ENCODE measurements at places on chromosomes 6 and 20.

- DNase-seq = no peak
Measured at GRCh38 chr6:35275744-35276260, 16.3 kb downstream of the ZNF76 start.

DNA sequence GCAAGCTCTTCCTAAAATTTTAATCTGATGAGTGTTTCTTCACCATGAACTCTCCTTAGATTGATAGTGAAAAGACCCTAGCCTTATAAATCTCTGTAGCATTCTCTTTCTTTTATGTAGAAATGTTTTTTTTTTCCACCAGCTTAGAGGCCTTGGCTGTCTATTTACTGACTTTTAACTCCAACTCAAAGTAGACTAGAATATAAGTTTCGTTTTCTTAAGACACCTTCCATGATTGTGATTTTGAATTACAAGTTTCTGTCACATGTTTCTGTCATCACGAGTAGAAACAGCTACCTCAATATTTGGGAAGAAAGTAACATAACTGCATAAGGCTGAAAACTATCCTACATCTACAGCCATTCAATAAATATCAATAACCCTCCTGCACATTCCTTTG lies 17.8 kb downstream of the ADGRF4 start:
- no peak for DNase-seq

GRCh38 chr6:11270030-11271027 lies 37.9 kb upstream of the NEDD9 start:
- no peak for DNase-seq

DNA sequence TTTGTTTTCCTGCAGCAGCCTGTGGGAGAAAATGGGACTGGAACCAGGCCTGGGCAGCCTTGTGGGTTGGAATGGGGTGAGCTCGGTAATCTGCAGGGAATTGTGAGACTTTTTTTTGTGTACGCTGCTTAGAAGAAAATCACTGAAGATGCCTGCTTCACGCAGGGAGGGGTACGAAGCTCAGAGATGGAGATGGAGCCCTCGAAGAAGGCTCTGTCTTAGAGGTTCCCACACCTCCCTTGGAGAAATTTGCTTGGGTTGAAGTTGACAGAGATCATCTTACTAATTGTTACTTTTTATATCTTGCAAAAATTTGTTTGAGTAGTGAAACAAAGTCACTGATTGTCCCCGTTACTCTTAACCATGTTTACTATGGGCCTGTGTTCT lies 894 bp downstream of the PYGB start:
- no peak for DNase-seq

DNA sequence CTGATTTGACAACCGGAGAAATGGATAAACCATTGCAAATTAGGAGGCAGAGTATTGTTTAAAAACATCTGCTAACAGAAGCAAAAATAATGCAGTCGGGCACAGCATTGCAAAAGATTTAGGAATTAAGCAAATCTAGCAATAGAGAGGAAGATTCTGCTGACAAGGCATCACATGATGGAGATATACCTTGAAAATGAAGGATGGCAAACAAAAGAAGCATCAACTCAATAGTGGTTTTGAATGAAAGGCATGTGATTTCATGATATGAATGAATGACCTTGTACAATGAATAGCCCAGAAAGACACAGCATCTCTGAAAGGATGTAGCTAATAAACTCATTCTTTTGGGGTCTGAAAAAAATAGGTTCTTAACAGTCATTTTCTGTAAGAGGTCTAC lies 8.6 kb upstream of the RBM39 start:
- no peak for DNase-seq

DNA sequence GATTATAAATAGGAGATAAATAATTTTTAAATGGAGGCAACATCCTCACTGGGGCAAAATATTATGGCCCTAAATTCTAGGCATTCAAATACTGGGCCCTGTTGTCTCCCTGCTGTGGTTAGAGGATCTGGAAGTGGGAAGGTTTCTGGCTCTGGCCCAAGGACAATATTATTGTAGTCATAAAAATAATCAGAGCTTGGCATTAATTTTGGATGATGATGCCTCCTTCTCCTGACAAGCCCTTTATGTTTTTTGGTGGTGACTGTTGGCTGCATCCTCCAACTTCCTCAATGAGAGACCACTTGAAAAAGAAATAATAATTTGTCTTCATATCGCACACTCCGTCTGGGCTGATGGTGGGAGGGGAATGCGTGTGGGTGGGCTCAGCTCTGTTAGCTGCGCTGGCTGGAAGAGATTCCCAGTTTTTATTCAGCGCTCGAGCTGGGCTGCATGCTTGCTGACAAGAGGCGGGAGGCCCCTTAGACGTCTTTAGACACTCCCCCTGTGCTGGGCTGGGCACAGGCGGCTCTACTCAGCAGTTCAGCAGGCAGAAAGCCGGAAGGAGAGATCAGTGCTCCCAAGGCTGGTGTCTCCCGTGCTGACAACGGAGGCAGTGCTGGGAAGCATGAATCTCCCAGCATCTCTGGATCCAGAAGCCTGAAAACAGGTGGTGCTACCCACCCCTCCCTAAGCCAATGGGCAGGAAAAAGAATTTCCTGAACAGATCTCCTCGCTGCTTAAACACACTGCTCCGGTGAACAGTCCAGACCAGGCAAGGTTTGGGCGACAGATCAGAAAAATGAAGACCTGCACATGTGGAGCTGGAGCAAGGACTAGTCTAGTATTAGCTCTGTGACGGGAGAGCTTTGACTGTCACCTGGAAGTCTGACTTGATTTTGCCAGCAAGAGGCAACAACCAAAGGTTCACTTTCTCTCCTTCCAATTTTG lies 97.7 kb downstream of the SYCP2 start:
- no peak for DNase-seq

DNA sequence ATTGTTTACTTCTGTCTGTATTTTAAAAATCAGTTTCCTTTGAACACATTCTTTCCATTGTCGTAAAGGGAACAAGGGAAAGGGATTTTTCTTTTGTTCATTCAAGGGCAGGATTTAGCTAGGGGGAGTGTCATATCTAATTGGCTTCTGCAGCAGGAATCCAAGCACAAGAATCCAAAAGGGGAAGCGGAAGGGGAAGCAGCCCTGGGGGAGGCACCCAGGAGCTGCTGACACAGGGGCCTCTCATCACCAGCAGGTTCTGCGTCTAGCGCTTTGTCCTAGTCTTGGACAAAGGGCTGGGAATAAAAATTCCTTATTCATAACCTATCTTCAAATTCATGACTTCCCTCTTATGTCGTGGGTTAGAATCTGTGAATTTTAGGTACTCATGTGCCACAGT lies 13.7 kb downstream of the RIPK1 start:
- DNase-seq = no peak

DNA sequence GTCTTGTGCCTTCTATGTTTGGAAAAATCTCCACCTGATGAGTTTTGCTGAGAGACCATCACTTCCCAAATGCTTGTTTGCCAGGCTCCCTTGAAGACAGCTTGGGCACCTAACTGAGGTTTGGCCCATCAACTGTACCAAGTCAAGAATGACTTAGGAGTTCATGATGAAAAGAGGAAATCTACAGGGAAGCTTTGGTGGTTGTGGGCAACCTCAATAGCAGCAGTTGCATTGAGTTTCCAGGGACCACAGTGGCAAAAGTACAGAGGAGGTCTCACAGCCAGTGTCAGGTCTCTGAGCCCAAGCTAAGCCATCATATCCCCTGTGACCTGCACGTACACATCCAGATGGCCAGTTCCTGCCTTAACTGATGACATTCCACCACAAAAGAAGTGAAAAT lies 49.7 kb upstream of the PHACTR1 start:
- DNase-seq = no peak

DNA sequence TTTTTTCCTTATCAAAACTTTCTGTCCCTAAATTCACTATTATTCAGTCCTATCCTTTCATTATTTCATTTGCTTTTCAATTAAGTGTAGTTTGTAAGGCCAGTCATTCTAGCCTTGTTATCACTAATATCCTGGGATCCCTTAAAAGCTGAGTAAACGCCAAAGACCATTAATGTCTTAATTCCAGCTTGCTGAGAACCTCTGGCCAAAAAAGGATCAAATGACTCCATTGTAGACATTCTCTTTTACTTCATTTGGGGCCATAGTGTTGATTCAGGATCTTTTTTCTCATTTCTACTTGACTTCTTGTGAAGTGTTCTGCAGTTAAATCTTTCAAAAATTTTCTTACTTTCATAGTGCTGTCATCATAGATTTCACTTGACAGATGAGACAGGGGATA lies 379.7 kb downstream of the LAMA2 start:
- no peak for DNase-seq

- DNase-seq = no peak
Measured at GRCh38 chr6:109428889-109429477, 11.4 kb downstream of the PPIL6 start.

- DNase-seq = no peak
Measured at GRCh38 chr6:56356426-56356825, 109.0 kb upstream of the COL21A1 start.

- DNase-seq = peak; percentile 99
Measured at GRCh38 chr20:1567392-1568162, 10.1 kb upstream of the SIRPD start.

DNA sequence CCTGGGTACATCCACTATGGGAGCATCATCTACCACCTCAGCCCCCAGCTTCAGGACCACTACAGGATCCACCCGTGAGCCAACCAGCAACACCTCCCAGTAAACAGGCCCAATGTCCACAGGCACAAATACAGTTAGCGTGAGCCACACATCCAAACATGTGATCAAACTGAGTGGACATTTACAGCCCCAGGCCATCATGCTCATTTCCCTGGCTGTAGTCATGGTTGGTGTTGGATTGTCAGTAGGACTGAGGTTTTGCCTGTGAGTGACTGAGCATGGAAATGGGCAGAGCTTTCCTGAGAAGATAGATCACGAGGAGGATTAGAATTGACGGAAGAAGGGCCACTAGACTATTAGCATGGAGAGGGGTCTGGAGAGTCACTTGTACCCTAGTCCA lies 10.7 kb upstream of the MUC21 start:
- no peak for DNase-seq

DNA sequence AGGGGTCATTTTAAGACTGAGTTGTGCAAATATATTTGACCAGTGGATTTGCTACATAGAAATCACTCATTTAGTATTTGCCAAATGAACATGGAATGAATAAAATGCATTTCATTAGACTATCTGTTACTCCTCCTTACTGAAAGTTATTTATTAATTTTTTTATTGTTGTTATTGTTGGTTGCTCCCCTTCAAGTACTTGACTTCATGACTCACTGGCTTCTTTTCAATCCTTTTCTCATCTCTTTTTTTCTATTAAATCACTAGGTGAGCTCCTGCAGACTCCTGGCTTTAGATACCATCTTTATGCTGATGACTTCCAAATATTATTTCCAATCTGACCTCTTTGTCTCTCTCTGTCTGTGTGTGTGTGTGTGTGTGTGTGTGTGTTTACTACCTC lies 192.2 kb upstream of the FAM83B start:
- DNase-seq = peak; percentile 20

DNA sequence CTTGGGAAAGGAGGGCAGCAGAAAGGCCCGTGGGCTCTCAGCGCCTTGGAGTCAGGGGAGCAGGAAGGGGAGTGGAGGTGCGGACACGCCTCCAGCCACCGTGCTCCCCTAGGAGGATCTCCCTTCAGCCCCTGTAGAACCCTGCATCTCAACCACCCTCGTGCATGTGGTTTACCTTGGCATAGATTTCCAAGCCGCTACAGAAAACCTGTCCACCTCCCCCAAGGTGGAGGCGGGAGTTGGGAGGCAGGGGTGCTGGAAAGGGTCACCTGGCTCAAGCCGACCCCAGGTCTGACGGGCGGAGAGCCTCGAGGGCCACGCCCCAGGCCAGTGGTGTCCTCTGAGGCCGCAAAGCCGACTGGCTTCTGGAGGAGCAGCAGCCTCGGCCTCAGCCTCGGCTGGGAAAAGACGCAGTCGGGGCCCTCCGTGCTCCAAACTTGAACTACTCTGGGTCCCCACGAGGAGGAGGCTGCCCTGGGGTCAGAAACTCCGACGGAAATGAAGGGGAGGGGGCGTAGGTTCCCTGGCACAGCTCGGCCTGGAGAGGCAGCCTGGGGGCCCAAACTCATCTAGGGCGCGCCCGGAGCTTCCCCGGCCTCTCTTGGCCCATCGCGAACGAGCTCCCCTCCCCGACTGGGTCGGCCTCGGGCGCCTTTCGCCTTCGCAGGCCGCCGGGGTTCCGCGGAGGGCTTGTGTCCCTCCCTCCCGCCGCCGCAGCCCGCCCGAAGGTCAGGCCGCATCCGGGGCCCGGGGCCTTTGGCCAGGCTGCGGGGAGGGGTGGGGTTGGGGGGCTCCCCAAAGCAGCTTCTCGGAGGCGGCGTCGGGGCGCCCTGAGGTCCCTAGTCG lies 6.3 kb upstream of the FOXF2 start:
- DNase-seq = no peak

DNA sequence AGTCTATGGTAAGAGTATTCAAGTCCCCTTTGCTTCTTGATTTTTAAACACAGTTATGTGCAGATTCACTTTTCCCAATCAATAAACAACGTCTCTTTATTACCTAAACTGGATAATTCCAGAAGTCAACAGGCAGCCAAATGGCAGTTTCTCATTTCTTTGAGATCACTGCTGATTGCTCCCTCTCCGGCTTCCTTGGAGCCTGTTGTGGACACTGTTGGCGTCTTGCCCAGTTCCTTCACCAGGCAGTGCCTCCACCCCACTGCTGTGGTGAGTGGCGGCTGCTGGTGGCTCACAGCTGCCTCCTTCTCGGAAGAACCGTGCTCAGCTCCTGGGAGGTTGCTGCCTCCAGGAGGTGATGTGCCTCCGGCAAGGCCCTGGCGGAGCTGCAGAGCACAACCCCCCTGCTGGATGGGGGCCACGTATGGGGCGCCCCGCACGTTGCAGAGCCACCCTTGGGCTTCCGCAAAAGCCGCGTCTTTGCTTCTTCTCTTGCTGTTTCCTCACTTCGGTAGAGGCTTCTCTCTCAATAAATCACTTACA lies 105.1 kb upstream of the CNKSR3 start:
- DNase-seq = peak; percentile 64

DNA sequence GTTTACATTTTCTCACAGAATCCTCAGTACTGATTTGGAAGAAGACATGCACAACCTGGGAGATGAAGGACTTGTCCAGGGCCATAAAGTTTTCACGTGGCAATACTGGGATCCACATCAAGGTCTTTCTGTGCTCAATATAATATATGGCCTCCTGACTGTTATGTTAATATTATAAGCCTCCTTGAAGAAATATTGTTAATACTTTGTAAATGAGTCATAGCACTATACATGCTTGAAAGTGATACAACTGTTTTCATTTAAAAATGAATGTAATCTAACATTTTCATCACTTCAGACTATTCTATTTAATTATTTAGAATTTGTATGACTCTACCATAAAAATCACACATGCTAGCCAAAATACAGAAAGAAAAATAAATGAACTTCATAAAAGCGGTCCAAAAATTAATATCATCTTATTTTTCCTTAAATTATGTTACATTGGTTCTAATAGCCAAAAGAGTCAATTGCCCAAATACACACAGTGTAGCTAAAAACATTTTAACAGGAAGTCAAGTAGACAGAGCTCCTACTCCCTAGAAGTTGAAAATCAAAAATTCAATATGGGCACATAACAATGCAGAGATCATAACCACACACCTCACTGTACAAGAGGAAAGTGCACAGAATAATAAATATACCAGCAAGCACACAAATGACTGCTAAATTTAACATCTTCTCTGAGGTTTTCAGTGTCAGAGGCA lies 188.0 kb upstream of the HDDC2 start:
- DNase-seq = no peak

GRCh38 chr6:8821981-8822381 lies 386.6 kb upstream of the SLC35B3 start:
- DNase-seq = no peak
